Stimulated activated CD8-positive, alpha-beta memory T cell treated with anti-CD3 and anti-CD28 coated beads, Interleukin-7, amount 100 ng/mL, for 24 hours (primary cell): ENCODE measurements at places on chromosomes 11 and 22.

- DNase-seq = no peak
These were observed 53.0 kb upstream of the RDX start for GRCh38 chr11:110349138-110349996.

GRCh38 chr11:68418648-68419047 is 41.9 kb upstream of the PPP6R3 start:
- DNase-seq = no peak

DNA sequence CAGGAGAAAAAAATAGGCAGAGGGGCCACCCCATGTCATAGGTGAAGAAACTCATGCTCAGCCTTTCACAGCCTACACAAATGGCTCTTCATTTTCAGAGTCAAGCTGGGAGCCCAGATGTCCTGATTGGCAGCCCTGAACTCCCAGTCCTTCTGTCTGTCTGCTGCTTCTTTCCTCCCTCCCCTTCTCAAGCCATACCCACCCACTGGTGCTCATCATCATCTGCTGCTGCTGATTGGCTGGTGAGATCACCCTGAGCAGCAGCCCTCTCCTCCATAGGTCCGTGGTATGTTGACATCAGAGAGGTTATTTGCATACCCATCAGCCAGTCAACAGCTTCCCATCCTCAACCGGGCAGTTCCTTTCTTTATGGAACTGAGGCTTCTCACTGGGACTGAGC is 46.1 kb upstream of the PRDM11 start:
- no peak for DNase-seq

DNA sequence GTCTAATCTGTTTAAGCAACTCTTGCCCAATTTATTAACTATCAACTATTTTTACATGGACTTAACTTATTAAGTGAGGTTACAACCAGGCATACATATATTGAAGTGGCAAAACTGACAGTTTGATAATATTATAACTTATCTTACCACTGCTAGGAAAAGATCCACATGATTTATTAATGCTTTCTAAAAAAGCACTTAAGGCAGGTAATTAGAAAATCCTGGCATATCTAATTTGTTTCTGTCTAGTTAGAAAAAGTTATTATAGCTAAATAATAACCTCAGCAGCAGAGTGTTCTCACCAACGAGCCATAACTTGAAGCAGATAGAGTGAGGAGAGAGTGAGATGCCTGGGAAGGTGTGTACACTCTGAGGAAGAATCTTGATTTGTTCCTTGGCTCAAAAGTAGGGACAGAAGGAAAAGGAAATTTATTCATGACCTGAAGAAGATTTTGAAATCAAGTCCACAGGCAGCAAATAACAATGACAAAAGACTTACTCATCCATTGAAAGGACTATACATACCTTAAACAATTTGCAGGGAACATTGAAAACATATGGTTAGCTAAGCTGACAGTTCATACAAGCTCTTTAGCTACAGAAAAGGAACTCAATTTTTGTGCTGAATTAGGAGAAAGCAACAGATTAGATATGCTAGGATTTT is 7.1 kb upstream of the MUC15 start:
- DNase-seq = no peak

- DNase-seq = no peak
These were observed 5.9 kb downstream of the TP53AIP1 start for GRCh38 chr11:128936606-128937251.
